ENCODE measurements at places on chromosomes 2 and 18. TPM values are rescaled to one million over a fixed set of nuclear protein-coding genes. Genes with fewer than 3 reads are reported as not detected.
A peak's percentile ranks its signal among the peaks of the same experiment; 100 is the strongest.

GRCh38 chr2:198144660-198145059 is 340.3 kb downstream of the PLCL1 start:
- DNase-seq, result no peak

SLC4A3 gene
- total RNA-seq, result 11.4 TPM

DNA sequence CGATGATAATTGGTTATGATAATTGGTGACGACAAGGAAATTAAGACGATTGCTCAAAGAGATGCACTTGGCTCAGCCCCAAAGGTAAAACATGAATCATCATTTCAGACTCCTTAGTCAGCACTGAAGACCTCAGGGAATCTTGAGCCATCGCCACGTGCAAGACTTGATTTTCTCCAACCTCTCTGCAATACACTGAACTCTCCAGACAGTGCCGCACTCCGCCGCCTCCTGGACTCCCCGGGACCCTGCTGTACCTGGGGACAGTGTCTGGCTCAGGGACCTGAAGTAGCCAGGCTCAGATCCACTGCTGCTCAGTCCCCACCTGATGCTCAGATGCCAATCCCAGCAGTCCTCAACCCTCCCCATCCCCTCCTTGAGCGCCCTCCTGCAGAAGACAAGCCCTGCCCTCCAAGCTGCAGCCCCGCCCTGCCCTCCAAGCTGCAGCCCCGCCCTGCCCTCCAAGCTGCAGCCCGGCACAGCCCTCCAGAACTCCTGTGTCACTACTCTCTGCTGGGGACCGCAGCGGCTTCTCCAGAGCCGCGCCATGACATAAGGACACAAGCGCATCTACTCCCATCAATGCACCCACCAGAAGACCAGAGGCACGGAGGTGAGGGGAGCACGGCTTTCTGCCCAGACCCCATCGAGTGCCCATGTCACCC is 1.1 kb downstream of the TMEM18 start:
- DNase-seq, result peak; percentile 88

PRSS56 gene
- total RNA-seq, result not detected

DNA sequence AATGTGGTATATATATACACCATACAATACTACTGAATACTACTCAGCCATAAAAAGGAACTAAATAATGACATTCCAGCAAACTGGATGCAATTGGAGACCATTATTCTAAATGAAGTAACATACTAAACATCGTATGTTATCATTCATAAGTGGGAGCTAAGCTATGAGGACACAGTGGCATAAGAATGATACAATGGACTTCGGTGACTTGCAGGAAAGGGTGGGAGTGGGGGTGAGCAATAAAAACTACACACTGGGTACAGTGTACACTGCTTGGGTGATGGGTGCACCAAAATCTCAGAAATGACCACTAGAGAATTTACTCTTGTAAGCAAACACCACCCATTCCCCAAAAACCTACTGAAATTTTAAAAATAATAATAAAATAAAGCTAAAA is 87.9 kb downstream of the RAB31 start:
- DNase-seq, result no peak

- no peak for DNase-seq
These were observed 37.1 kb upstream of the SLC1A4 start for GRCh38 chr2:64952096-64952495.
